Ovary (tissue), 10 donors: ENCODE measurements at places on chromosomes 1 and 21. TPM values are rescaled to one million over a fixed set of nuclear protein-coding genes. Genes with fewer than 3 reads are reported as not detected.
A peak's percentile ranks its signal among the peaks of the same experiment; 100 is the strongest.

The TEDDM1 gene
- total RNA-seq: not detected

DNA sequence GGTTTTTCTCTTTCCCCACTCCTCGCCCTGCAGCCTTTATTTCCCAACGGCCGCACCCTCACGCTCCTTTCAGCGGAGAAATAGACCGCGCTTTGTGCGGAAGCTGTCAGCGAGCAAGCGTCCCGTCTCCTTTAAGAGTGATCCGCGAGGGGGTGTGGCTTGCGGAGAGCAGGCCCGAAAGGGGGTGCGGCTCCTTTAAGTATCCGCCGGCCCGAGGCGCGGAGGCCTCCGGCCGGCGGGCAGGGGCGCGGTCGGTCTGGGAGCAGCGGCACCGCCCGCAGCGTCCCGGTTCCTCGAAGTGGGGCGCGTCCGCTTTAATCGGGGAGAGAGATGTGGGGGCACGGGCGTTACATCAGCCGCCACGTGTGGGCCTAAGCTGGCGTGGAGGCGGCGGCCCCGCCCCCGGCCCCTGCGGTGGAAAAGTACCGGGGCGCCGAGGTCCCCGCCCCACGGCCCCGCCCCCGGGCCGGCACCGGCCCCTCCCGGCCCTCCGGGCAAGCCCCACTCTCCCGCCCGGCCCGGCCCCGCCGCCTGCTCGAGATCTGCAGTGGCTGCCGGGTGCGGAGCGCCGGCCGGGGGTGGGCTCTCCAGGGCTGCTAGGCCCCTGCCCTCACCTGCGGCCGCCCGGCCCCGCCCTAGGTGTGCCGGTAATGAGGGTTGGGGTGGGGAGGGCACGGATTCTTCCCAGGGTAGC is 1.2 kb downstream of the SLC6A9 start:
- H3K4me3 ChIP-seq: peak overlapping the region; percentile 63
- no peaks in the 10 kb centered on the region for H3K36me3 ChIP-seq
- peak; percentile 85 for DNase-seq
- no peaks in the 10 kb centered on the region for H3K27me3 ChIP-seq

The DPT gene
- total RNA-seq: 25.2 TPM

The MROH7 gene
- total RNA-seq: 4.6 TPM

The PTGS2 gene
- 7.4 TPM for total RNA-seq

GRCh38 chr1:111738133-111738435 is 1.1 kb downstream of the INKA2 start:
- H3K4me1 ChIP-seq: peaks cover 18% of the 10 kb centered on the region
- no peaks in the 10 kb centered on the region for H3K36me3 ChIP-seq
- H3K4me3 ChIP-seq: peak overlapping the region; percentile 47
- no peak for DNase-seq
- H3K27me3 ChIP-seq: no peaks in the 10 kb centered on the region
- peak overlapping the region; percentile 65 for H3K27ac ChIP-seq

The NCF2 gene
- 2.4 TPM for total RNA-seq

GRCh38 chr1:48939042-48939441 is 162.4 kb upstream of the BEND5 start:
- H3K36me3 ChIP-seq: no peaks in the 10 kb centered on the region
- no peak overlapping the region for H3K4me3 ChIP-seq
- H3K4me1 ChIP-seq: no peaks in the 10 kb centered on the region

The LYPD8 gene
- total RNA-seq: 0.24 TPM

DNA sequence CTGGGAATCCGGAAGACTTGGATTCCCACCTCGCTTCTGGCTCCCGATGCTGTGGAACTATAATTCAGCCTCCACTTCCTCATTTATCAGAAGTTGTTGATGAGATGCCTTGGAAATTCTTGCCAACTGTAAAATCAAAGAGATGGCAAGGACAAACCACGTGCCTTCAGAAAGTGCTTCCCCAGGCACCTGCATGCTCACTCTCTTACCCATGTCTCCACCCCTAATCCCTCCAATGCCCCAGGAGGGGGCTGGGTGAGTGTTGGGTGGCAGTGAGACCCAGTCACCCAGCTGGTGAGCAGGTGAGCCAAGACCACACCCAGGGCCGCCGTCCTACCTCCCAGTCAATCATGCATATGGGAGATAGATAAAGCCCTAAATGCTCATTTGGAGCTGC is 160.8 kb downstream of the PSMG1 start:
- no peaks in the 10 kb centered on the region for H3K36me3 ChIP-seq
- peak overlapping the region; percentile 67 for H3K27ac ChIP-seq
- H3K27me3 ChIP-seq: no peaks in the 10 kb centered on the region
- peaks cover 26% of the 10 kb centered on the region for H3K4me1 ChIP-seq
- DNase-seq: no peak
- no peak overlapping the region for H3K4me3 ChIP-seq

The RIT1 gene
- 25.0 TPM for total RNA-seq

- no peaks in the 10 kb centered on the region for H3K36me3 ChIP-seq
- no peak for DNase-seq
- no peak overlapping the region for H3K4me3 ChIP-seq
- no peaks in the 10 kb centered on the region for H3K4me1 ChIP-seq
These were observed 31.1 kb upstream of the PEX10 start for GRCh38 chr1:2443277-2444137.

- no peaks in the 10 kb centered on the region for H3K27me3 ChIP-seq
- no peak overlapping the region for H3K4me3 ChIP-seq
- no peak overlapping the region for H3K27ac ChIP-seq
- no peak for DNase-seq
These were observed 32.0 kb upstream of the CD2 start for GRCh38 chr1:116722016-116722838.

The PGLYRP4 gene
- total RNA-seq: not detected

DNA sequence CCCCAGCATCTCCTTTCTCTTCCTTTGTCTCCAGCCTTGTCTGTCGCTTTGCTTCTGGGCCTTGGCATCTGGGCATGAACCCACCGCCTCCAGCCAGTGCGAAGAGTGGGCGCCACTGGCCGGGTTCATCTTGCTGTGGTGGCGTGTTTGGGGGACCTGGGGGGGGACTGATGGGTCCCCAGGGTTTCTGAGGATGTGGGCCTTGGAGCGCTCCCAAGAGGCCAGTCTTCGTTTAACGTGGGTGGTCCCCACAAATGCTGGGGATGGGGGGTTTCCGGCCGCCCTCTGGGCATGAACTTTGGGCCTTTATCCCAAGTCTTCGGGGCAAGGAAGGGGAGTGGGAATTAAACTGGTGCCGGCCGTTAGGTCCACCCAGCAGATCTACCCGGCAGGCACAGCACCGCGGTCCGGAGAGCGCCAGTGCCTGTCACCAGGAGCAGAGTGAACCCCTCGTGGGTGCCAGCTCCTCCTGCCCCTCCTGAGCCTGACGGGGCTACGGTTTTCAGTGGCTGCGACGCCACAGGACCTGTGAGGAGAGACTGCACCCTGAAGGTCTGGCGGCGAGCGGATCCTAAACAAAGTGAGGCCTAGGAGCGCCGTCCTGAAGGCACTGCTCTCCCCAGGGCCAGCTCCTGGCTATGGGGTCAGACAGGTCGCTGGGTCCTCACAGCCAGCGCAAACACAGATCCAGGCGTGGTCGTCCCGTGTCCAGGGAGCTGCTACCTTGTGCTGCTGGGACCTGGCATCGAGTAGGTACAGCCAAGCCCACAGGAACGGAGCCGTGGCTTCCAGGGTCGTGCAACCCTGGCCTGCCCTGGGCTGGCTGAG is 12.1 kb upstream of the C1orf174 start:
- H3K4me1 ChIP-seq: no peaks in the 10 kb centered on the region
- H3K27ac ChIP-seq: no peak overlapping the region
- no peaks in the 10 kb centered on the region for H3K27me3 ChIP-seq

The PDZK1IP1 gene
- total RNA-seq: not detected

The NTNG1 gene
- 1.1 TPM for total RNA-seq

DNA sequence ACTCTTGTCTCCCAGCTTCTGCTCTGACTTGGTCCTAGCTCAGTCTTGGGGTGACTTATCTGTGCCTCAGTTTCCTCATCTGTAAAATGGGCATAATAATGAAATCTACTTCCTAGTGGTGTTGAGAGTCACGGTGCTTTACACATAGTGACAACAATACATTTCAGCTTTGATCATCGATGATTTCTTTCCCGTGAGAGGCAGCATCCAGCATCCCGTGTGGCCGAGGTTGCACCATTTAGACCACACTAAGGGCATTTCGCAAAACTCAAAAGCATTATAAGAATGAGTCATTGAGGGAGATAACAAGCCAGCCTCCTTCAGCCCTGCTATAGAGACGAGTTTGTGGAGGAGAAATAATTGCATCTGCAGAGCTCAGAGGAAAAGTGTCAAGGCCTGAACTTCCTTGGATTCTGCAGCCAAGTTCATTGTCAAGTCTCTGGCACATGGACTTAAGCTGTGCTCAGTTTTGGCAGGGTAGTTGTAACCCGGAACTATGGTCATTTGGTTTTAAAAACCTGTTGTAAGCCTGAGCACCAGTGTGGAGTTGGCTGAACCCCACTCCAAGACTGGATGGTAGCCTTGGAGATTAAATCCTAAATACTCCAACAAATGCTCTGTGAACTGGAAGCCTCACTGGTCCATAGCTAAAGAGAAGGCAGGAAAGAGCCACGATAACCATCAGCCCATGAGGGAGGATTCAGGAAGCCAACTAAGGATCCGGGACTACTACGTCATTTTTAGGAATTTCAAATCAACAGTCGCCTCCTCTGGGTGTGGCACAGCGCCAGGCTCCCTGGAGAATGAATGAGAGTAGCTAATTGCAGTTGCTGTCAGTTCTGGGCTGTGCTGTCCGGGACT is 64.2 kb downstream of the TCP10L start:
- no peaks in the 10 kb centered on the region for H3K36me3 ChIP-seq
- no peak overlapping the region for H3K4me3 ChIP-seq

The NR5A2 gene
- total RNA-seq: 1.5 TPM

The CA6 gene
- total RNA-seq: not detected

- H3K4me1 ChIP-seq: no peaks in the 10 kb centered on the region
- H3K36me3 ChIP-seq: no peaks in the 10 kb centered on the region
- no peak overlapping the region for H3K27ac ChIP-seq
- no peak for DNase-seq
- no peaks in the 10 kb centered on the region for H3K27me3 ChIP-seq
These were observed 45.3 kb downstream of the EIF2D start for GRCh38 chr1:206566999-206567398.

GRCh38 chr1:165828103-165828668 is 772 bp downstream of the UCK2 start:
- H3K4me3 ChIP-seq: peak overlapping the region; percentile 89
- H3K36me3 ChIP-seq: no peaks in the 10 kb centered on the region
- peak; percentile 54 for DNase-seq
- H3K27ac ChIP-seq: peak overlapping the region; percentile 84

- no peak overlapping the region for H3K27ac ChIP-seq
- H3K4me3 ChIP-seq: no peak overlapping the region
- peaks cover 6% of the 10 kb centered on the region for H3K4me1 ChIP-seq
- H3K27me3 ChIP-seq: no peaks in the 10 kb centered on the region
- no peaks in the 10 kb centered on the region for H3K36me3 ChIP-seq
These were observed 168.5 kb upstream of the PLD5 start for GRCh38 chr1:242692988-242693387.

GRCh38 chr1:153951801-153952200 is 5.3 kb upstream of the DENND4B start:
- H3K4me1 ChIP-seq: peaks cover 8% of the 10 kb centered on the region
- H3K4me3 ChIP-seq: no peak overlapping the region
- H3K27me3 ChIP-seq: no peaks in the 10 kb centered on the region
- H3K36me3 ChIP-seq: no peaks in the 10 kb centered on the region
- no peak for DNase-seq
- no peak overlapping the region for H3K27ac ChIP-seq

The FCER1G gene
- total RNA-seq: 7.1 TPM
